ENCODE measurements at places on chromosomes 3 and 15.
A peak's percentile ranks its signal among the peaks of the same experiment; 100 is the strongest.

DNA sequence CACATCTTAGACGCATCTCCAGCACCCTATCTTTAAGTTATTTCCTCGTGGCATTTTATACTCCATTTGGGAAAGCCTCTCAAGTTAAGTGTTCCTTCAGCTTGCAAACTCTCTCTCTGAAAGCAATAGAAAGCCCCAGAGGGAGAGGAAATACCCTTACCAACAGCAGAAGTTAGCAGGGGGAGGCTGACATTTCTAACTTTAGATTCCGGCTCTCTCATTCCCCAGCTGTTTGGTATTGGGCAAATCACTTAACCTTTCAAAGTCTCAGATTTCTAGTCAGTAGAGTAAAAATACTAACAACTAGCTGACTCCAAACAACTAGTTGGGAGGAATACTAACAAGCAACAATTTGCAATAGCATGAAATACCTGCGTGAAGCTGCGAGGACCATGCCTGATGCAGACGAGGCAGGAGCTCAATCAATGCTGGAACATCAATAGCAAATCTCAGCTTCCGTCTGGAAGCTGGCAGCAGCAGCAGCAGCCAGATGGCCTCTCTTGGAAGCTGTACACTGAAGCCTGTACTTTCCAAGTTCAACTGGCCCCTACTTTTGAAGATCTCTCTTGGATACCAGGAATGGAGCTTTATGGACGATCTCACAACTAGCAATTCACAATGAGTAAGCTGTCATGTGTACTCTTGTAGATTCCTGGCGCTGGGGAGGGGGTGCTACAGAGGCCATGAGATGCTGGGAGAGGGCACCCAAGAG lies 47.8 kb downstream of the THBS1 start:
- ATAC-seq = no peak

GRCh38 chr15:52288051-52288942 lies 7.3 kb downstream of the MYO5C start:
- ATAC-seq = no peak

DNA sequence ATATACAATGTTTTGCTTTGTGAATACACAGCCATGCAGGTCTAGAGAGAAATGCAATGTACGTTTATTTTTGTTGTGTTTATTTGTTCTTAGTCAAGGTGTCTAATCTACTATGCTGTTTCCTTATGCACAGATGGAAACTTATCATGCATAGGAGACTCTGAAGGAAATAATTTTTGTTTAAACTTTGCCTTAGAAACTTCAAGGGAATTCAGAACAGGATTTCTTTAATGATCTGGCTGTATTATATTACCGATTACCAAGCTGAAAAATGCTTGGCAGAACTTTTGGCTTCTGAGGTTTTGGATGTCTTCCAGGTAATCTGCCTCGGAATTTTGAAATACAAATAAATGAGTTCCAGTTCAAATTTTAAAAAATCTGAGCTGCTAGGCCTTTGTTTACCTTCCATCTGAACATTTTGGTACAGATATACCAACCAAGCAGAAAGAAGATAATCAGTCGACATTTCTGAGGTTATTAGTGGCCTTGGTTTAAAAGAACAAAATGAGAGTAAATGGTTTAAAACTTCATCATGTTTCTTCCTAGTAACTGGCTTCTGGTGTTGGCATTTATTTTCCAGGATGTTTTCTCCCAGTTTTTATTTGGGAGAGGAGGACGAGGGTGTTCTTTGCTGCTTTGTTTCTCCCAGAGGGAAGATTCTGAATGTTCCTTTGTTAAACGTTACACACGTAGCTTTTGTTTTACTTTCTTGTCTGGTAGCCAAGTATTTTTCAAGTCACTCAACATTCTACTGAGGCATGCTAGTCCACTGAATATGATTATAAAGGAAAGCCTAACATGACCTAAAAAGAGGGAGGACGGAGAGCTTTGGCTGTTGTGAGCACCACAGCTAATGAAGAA lies 421.8 kb upstream of the TBL1XR1 start:
- ATAC-seq = no peak

GRCh38 chr3:157445857-157446256 lies 9.2 kb downstream of the PTX3 start:
- no peak for ATAC-seq

DNA sequence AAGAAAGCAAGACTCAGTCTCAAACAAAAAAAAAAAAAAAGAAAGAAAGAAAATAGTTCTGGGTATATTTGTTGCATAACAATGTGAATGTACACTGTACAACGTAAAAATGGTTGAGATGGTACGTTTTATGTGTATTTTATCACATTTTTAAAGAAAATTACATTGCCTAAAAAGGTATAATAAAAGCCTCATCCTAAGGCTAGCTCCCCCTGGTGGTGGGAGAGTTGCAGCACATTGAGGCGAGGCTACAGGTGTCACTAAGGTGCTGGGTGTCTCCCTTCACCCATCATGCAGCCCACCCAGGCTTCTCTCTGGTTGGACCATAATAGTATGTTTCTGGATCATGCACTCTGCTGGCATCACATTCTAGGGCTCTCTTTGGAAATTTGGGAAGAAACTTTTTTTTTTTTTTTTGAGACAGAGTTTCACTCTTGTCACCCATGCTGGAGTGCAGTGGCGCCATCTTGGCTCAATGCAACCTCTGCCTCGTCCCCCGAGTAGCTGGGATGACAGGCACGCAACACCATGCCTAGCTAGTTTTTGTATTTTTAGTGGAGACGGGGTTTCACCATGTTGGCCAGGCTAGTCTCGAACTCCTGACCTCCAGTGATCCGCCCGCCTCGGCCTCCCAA lies 12.4 kb upstream of the RAB11A start:
- ATAC-seq = peak; percentile 70

DNA sequence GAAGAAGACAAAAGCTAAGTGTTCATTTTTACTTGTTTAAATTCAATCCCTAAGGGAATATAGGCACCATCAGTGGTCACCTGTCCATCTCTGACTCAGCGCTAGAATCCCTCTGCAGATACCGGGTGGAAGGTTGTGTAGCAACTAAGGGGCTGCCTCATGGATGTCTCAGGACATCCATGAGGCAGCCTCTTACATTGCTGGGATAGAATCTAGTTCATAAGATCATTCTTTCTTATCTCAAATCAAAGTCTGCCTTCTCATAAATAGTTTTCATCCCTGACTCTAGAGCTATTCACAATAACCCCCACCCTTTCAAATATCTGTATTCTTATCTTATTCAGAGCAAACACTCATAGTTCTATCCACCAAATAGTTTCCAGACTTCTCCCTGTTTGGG lies 38.1 kb downstream of the HSPBAP1 start:
- no peak for ATAC-seq

DNA sequence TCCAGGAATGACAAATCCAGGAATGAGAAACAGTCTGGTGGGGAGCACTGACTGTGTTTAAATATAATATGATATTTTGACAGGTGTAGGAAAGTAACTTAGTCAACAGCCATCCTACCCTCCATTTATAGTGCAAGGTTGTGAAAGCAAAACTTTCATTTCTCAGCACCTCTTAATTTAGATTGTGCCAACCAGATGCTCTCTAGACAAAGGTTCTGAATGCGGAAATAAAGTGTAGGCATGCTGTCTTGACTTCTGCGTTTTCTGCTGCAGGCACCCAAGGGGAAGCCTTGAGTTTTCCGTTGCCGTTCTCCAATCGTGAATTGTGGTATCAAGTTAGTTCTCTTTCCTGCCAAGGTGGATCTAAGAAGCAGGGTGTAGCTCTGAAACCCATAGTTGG lies 261.9 kb upstream of the SUCLG2 start:
- ATAC-seq = no peak

GRCh38 chr15:39510001-39510701 lies 70.7 kb upstream of the THBS1 start:
- ATAC-seq = no peak

DNA sequence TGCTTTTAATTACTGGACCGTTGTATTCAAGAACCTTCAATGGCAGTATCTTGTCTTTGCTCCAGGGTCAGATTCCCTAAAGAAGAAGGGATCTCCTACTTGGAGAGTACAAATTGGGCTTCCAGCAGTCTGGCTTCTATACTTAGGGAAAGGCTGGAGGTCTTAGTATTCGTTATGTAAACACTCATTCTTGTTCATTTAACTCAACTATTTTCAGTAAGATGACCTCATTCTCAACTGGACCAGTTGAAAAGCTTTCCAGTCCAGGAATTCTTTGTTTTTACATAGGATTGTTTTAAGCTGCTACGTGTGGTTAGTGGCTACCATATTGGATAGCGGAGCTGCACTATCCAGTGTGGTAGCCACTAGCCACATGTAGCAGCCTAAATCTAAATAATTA lies 4.6 kb downstream of the SENP5 start:
- no peak for ATAC-seq

- peak; percentile 20 for ATAC-seq
These were observed 911 bp downstream of the RFTN1 start for GRCh38 chr3:16512435-16513140.

GRCh38 chr3:171528102-171528501 lies 67.9 kb upstream of the TNIK start:
- no peak for ATAC-seq

DNA sequence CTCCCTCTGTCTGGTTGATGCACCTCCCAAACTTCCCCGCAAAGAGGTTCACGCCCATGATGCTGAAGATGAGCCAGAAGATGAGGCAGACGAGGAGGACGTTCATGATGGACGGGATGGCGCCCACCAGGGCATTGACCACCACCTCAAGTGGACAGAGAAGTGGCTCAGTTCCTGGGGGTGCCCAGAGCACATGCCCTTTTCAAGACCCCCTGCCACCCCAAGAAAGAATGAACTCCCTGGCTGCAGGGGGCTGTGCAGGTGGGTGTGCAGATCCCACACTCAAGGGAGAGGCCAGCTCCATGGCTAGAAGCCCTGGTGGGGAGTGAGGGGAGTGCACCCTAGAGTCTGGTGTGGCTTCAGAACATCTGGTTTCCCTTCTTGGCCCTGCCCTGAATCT lies 64.1 kb downstream of the EXOG start:
- ATAC-seq = no peak

- no peak for ATAC-seq
These were observed 70.1 kb downstream of the LMLN start for GRCh38 chr3:198030125-198030524.

DNA sequence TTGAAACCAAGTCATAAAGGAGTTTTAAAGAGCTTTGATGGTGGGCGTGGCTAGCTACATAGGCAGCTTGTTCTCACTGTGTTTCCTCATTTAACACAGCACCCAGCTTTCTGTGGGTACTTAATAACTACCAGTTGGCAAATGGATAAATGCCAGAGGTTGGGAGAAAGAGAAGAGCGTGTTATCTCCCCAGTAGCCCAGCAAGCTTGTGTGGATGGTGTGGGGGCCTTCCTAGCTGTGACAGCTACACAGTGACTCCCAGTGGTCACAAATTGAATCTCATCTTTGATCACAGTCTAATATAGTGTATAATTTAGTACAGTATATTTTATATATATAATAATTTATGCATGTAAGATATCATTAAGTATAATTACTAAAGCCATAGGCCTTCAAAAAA lies 984.1 kb downstream of the EPHA3 start:
- ATAC-seq = no peak

GRCh38 chr3:185423178-185423577 lies 60.2 kb downstream of the MAP3K13 start:
- peak; percentile 57 for ATAC-seq

GRCh38 chr3:33787328-33788009 lies 11.0 kb upstream of the PDCD6IP start:
- ATAC-seq = peak; percentile 81

- ATAC-seq = no peak
These were observed 1045.4 kb upstream of the CADM2 start for GRCh38 chr3:83913381-83913780.

DNA sequence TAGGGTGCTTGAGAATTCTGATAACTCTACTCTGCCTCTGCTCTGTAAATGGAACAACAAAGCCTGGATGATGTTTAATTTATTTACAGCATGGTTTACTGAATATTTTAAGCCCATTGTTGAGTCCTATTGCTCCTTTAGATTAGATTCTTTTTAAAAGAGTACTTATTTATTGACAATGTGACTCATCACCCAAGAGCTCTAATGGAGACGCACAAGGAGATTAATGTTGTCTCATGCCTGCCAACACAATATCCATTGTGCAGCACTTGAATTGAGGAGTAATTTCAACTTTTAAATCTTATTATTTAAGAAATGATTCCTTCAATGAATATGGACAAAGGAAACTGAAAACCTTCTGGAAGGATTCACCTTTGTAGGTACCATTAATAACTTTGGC lies 691.4 kb downstream of the ZBBX start:
- ATAC-seq = no peak

- no peak for ATAC-seq
These were observed 4.5 kb downstream of the WNT5A start for GRCh38 chr3:55482496-55483195.

GRCh38 chr3:149771652-149772271 lies 19.5 kb upstream of the COMMD2 start:
- peak; percentile 44 for ATAC-seq

- no peak for ATAC-seq
These were observed 267.0 kb downstream of the CHL1 start for GRCh38 chr3:463252-464192.

DNA sequence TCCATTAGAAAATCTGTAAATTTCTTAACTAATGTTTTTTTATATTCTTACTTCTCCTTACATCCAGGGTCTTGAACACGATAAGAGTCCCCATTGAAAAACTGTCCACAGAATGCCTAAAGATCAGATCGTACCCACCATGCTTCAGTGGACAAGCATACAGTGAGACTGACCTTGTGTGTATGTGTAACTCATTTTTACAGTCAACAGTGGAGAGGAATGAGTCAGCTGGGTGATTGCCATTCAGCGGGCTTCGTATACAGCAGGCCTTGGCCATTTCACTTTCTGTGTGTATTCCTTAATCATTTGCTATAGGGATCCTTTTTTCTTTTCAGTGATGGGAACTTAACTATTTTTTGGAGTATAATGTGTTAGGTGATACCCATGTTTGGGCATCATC lies 10.6 kb downstream of the PARP14 start:
- peak; percentile 34 for ATAC-seq
